ENCODE measurements at places on chromosomes 2 and 18.

GRCh38 chr2:78686625-78687153 lies 338.8 kb upstream of the REG3G start:
- DNase-seq, result no peak

DNA sequence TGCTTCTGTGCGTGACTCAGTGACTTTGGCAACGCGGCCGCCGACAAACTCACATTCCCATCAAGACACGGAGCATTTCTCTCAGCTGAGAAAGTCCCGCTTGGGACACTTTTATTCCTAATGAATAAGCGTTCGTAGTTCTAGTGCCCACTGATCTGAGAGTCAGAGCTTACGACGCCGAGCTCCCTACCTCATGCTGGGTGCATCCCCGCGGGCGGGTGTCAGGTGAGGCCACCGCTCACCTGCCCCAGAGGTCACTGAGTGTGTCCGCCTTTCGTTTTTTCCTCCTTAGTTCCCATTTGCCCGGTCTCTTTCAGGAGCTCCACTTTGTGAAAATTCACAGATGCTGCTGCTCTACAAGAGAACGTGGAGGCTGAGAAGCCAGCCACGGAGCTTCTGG lies 43.6 kb upstream of the TMEM18 start:
- no peak for DNase-seq

DNA sequence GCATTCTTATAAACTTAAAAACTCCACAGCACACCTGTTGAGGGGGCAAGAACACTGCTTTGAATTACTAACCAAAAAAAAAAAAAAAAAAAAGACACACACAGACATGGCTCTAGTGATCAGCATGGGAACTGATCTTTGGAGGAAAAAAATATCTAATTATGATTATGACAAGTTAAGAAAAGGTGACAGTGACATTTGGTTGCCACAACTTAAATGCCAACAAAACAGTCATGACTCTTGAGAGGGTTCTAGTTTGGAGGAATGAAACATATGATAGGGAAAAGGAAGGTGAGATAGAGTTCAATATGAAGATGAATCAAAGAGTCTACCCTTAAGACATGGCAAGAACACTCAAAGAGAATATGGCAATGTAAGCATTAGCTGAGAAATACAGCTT lies 20.6 kb downstream of the USP37 start:
- DNase-seq, result no peak

DNA sequence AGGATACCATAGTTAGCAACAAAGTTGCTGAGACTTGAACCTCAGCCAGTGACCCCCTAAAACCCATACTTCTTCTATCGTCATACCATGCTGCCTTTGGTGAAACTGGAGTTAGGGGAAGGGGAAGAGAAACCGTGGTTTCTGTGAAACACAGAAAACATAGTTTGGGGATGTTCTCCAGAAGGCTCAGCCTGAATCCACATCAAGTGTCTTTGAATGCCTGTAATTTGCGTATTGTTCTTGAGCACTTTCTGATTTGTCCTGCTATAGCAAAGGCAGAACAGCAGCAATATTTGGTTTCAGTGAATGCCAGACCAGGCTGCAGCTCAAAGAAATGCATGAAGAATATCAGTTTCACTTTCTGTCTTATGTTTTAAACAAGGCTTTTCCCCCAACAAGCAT lies 258.7 kb downstream of the TTC32 start:
- DNase-seq, result no peak

DNA sequence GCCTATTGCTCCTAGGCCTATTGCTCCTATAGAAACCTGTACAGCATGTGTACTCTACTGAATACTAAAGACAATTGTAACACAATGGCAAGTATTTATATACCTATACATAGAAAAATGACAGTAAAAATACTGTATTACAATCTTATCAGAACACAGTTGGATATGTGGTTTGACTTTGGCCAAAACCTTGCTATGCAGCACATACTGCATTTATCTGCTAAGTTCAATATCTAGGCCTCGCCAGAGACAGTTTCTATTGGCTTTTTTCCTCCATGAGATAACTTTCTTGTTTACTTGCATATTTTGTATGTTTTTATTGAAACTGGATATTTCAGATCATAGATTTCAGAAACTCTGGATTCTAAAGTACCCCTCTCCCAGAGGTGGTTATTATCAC lies 19.3 kb upstream of the TMEM87B start:
- no peak for DNase-seq

DNA sequence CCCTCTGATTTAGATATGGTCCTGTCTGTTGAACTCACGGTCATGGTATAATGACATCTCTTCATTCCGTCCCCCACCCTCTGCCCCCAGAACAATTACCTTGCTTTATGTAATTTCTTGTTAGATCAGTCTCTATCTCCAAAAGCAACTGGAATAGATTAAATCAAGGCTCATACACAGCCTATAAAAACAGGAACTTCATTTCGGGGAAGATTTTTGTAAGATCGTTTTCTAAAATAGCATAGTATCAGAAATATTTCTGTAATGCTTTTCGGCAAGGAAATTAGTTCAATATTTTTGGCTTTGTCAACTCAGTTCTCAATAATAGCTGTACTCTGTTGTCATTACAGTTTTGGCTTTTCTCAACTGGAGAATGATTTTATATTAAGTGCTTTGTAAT lies 157.2 kb downstream of the FMNL2 start:
- no peak for DNase-seq
